ENCODE measurements at places on chromosomes 11 and 22.

DNA sequence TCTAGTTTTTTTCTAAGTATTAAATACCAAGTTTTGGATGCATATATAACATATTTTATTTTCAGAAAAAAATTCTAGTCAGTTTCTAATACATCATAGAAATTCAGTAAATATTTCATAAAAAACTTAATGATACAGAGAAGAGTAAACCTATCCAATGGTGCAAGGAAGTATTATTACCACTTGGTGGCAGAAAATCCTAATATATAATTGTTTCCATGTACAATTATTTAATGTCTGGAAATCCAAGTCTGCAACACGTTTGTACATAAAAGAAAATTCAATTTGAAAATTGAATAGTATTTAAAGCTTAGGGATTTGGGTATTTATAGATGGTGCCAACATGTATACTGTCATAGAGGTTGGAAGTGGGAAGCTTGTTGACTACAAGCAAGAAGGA, 127.0 kb downstream of the TRPC6 start:
- no peaks in the 10 kb centered on the region for H3K36me3 ChIP-seq
- H3K27ac ChIP-seq: no peak overlapping the region
- H3K4me1 ChIP-seq: no peaks in the 10 kb centered on the region
- no peak for DNase-seq
- H3K4me3 ChIP-seq: no peak overlapping the region
- no peaks in the 10 kb centered on the region for H3K27me3 ChIP-seq

DNA sequence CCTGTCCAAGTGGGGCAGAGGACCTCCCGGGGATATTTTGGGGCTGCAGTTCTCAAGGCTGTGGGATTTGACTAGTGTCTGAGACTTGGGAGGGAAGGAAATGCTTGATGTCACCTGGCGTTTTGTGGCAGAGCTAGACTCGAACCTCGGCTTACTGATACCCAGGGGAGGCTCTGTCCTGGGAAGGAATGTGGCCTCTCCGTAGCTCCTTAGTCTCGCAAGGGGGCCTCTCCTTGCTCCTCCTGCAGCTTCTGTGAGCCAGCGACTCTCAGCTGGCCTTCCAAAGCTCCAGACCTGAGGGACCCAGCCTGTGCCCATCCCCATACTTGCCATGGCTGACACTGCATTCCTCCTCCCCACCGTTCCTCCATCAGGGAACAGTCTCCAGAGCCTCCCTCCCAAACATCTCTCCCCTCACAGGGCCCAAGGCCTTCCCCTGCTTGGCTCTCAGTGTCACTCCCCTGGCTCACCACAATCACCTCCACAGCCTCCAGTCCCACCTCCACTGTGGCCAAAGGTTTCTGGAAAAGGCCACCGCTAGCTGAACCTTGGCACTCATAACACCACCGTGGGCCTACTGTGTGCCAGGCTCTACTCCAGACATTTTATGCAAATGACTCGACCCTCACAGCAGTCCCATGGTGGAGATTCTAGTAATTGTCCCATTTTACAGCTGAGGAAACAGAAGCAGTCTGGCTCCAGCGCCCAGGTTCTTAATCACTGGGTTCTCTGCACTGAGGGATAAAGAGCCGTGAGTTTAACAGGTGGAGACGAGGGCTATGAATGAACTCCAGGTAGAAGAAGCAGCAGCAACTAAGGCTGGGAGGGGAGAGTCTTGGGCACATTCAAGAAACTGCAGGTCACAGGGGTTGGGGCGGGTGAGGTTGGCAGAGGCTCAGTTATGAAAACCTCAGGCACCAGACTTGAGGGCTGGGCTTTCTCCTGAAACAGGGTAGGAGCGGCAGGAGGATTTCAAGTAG, 12.1 kb downstream of the P2RY2 start:
- no peaks in the 10 kb centered on the region for H3K4me1 ChIP-seq
- peaks cover 10% of the 10 kb centered on the region for H3K27me3 ChIP-seq
- DNase-seq: no peak
- H3K4me3 ChIP-seq: no peak overlapping the region
- no peak overlapping the region for H3K27ac ChIP-seq

- DNase-seq: no peak
- peaks cover 32% of the 10 kb centered on the region for H3K27me3 ChIP-seq
- no peak overlapping the region for H3K27ac ChIP-seq
- no peak overlapping the region for H3K4me3 ChIP-seq
- H3K36me3 ChIP-seq: no peaks in the 10 kb centered on the region
- no peaks in the 10 kb centered on the region for H3K4me1 ChIP-seq
Observed at GRCh38 chr11:69539416-69540117, 58.1 kb downstream of the LINC01488 start.

DNA sequence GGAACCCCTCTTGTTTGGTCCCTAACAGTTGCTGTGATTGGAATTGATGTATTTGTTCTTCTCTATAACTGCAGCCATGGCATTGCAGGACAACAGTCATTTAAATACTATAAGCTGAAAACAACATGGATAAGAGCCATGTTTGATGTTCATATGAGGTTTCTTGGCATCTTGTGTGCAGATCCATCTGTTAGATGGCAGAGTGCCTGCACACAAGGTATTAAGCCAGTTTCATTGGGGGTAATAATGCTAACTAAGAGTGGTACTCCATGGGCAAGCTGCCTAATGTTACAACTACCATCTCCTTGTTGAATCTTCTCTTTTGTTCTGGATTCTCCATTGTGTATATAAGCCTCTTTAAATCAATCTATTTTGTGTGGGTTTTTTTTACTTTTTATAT, 206.0 kb upstream of the CHORDC1 start:
- DNase-seq: no peak
- no peaks in the 10 kb centered on the region for H3K4me1 ChIP-seq
- no peaks in the 10 kb centered on the region for H3K36me3 ChIP-seq
- H3K4me3 ChIP-seq: no peak overlapping the region
- H3K27me3 ChIP-seq: no peaks in the 10 kb centered on the region

GRCh38 chr11:74466916-74467885, at the start of gene KCNE3:
KCNE3 (minus strand) TSS chr11:74467549; CDS start chr11:74457563, 9,986 bp downstream.
- H3K27me3 ChIP-seq: peaks cover 73% of the 10 kb centered on the region
- no peak for DNase-seq
- H3K36me3 ChIP-seq: no peaks in the 10 kb centered on the region
- peaks cover 9% of the 10 kb centered on the region for H3K4me1 ChIP-seq

DNA sequence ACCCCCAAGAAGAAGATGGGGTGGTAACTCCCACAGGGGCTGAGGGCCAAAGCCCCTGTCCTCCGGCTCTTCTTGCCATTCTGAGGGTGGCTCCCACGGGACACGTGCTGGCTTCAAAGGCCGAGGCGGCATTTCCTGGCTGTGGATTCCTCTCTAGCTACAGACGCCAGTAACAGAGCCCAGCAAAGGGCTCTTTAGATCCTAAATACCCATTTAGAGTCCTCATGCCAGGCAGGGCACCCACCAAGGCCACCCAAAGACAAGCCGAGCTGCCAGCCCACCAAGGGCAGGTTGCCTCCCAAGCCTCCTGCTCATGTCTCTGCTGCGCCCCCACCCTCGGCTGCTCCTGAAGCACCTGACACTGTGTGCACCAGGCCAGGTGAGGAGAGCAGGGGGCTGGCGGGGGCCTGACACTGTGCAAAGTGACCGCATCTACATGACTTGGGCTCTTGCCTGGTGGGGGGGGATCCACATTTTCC, 5.7 kb downstream of the LRFN4 start:
- H3K36me3 ChIP-seq: no peaks in the 10 kb centered on the region
- DNase-seq: no peak
- H3K27ac ChIP-seq: no peak overlapping the region
- no peaks in the 10 kb centered on the region for H3K27me3 ChIP-seq

DNA sequence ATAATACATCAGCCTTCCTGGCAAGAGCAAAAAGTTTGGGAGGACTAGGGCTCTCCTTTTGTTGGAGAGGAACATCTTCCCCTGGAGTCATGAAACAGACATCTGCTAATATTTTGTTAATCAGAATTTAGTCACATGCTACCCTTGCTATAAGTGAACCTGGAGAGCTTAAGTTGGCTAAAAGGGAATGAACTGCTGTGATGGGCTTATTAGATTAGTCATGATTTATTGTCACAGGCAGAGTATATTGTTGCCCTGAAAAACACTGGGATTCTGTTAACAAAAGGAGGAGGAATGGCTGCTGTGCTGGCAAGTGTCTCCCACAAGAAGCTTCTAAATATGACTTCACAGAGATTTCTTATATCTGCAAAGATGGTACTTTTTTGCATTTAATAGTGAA, 16.0 kb downstream of the TCP11L1 start:
- no peak overlapping the region for H3K27ac ChIP-seq
- no peaks in the 10 kb centered on the region for H3K4me1 ChIP-seq
- peaks cover 21% of the 10 kb centered on the region for H3K36me3 ChIP-seq
- no peak for DNase-seq

DNA sequence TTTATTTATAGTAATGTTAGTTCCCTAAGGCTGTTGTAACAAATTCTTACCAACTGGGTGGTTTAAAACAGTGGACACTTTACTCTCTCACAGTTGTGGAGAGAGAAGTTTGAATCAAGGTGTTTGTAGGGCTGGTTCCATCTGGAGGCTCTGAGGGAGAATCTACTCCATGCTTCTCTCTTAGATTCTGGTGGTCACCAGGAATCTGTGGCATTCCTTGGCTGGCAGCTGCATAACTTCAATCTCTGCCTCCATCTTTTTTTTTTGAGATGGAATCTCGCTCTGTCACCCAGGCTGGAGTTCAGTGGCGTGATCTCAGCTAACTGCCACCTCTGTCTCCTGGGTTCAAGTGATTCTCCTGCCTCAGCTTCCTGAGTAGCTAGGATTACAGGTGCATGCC, 46.3 kb downstream of the LDLRAD3 start:
- H3K27me3 ChIP-seq: peaks cover 10% of the 10 kb centered on the region
- no peak overlapping the region for H3K4me3 ChIP-seq
- no peaks in the 10 kb centered on the region for H3K36me3 ChIP-seq
- DNase-seq: no peak
- H3K4me1 ChIP-seq: peaks cover 20% of the 10 kb centered on the region
- H3K27ac ChIP-seq: no peak overlapping the region
